ENCODE measurements at places on chromosomes 1 and 21.

DNA sequence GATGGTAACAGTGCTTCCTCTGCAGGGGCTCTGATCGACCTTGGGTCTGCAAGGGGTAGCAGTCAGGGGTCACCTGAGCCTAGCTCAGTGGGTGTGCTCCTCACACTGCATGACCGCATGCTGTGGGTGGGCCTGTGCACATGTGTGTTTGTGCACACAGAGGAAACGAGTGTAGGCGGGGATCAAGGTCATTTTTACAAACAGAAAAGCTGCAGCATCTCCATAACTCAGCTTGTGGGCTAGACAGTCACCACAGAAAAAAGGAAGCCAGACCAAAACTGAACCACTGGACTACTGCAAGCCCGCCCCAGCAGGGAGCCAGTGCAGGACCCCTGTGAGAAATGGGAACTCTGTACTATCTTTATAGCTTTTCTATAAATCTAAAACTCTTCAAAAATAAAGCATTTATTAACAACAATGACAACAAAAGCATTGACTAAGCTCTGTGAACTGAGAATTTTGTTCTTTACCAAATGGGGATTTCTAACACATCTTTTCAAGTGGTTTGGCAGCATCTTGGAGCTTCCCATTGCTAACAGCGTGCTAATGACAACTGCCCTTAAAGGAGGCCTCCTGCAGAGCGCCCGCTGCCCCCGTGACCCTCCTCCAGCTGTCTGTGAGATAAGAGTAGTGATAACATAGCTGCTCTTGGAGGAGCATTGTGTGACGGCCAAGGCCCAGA, 19.9 kb upstream of the NEK2 start:
- no peak for DNase-seq

GRCh38 chr1:215543191-215543606, 23.9 kb upstream of the KCTD3 start:
- peak; percentile 15 for DNase-seq

DNA sequence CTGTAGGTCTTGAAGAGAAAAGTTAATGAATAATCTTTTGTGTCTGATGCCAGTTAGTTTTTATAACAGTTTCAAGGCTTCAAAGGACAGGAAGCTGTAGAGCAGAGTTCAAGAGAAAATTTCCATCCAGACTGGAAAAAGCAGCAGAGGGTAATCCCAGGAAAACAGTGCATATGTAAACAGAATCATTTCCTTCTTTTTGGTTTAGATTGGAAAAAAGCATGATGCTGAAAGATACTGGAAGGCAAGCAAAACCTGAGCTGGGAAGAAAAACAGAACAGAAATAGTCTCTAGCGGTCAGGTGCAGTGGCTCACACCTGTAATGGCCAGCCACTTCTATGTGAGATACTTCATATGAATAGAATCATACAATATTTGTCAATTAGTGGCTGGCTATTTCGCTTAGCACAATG, 71.9 kb downstream of the ZSWIM5 start:
- no peak for DNase-seq

DNA sequence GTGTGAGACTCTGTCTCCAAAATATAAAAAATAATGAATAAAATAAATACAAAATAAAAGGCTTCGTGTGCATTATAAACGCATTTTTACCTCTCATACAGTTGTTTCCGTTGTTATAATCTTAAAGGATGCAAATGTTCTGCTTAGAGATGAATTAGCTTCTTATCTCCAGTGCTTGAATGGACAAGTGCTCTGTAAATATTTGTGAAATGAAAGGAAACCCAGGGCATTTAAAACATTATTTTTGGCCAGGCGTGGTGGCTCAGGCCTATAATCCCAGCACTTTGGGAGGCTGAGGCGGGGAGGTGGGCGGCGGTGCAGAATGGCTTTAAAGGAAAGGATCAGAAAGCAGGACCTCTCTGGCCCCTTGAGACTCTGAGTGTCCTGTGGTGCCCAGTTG, 94.5 kb downstream of the HUNK start:
- DNase-seq = no peak

- DNase-seq = no peak
Observed at GRCh38 chr1:83024251-83024767, 974.6 kb downstream of the TTLL7 start.

GRCh38 chr1:226964068-226964425, 24.0 kb downstream of the COQ8A start:
- DNase-seq = no peak

DNA sequence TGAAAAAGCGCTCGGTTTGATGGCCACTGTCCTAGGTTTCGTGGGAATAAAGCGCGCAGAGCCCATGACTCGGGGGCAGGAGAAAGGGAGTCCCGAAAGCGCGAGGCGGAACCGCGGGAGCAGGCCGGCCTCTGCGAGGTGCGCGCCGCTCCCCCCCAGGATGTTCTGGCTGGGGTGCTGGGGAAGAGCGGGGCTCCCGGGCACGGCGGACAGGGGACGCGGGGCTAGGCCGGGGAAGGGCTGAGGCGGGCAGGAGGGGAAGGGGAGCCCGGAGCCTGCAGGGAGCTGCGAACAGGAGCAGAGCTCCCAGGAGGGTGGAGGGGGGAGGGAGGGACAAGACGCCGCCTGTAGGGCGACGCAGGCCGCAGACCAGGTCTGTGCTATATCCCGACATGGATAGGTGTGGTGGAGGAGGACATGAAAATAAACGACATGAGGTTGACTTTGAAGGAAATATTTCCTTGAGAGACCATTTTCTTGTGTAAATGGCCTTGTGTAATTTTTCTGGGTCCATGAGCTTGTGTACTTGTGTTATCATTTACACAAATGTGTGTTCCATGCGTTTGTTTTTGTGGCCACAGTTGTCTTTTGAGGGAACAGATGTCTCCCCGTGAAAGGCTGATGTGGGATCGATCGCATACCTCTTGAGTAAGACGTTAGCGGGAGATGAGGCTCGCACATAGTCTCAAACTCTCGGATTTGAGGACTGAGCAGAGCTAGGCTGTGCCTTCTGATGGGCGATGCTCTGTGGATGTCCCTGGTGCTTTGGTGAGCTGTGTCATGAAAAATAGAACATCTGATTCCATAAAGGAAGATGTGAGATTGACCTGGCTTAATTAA, 1.3 kb downstream of the PCNT start:
- no peak for DNase-seq
